Astrocyte (in vitro differentiated cells and primary cell): ENCODE measurements at places on chromosomes 4 and X. TPM values are rescaled to one million over a fixed set of nuclear protein-coding genes. Genes with fewer than 3 reads are reported as not detected.

SAGE1 gene
- total RNA-seq, result not detected in 2 replicates

MAGEB10 gene
- not detected in 2 replicates for total RNA-seq

PDE6B gene
- total RNA-seq, result 2.8 and 3.7 TPM in 2 replicates

DNA sequence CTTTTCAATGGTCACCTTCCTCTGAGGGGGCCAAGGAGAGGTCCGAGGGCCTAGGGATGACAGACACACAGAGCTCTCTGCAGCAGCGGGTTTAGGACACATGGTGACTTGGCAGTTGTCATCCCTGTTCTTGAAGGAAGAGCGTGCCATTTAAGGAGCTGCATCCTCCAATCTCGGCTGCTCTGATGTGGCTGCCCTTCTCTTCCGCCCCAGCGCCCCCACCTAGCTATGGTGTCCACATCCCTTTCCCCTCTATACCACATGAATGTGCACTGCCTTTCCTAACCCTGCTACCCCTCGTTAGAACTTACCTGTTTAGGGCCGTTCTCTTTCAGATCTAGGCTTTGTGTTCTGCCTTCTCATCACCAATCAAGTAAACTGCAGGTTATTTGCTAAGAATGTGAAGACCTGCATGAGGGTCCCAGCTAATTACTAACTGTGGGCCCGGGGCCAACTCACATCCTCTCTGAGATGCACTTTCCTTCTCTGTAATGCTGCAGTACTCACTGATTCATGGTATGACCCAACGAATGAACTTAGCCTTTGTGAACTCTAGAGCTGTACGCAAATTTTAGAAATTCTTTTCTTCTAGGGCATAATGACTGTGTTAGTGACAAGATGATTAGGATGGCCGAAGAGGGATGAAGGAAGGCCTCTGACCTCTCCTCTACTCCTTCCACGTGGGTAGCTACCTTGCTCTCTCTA is 38.2 kb downstream of the CHST7 start:
- no peak for DNase-seq
- H3K4me3 ChIP-seq, result no peak overlapping the region
- H3K27ac ChIP-seq, result no peak overlapping the region
- no peaks in the 10 kb centered on the region for H3K36me3 ChIP-seq
- no peaks in the 10 kb centered on the region for H3K27me3 ChIP-seq

- no peaks in the 10 kb centered on the region for H3K36me3 ChIP-seq
- H3K27me3 ChIP-seq, result no peaks in the 10 kb centered on the region
- no peak overlapping the region for H3K4me3 ChIP-seq
- no peak overlapping the region for H3K27ac ChIP-seq
These were observed 115.8 kb upstream of the DDIT4L start for GRCh38 chr4:100306018-100306417.
